ENCODE measurements at places on chromosomes 3 and 15. TPM values are rescaled to one million over a fixed set of nuclear protein-coding genes. Genes with fewer than 3 reads are reported as not detected.

The TUSC7 gene
- total RNA-seq: not detected

The COMMD4 gene
- 82.4 TPM for total RNA-seq

The NMB gene
- total RNA-seq: 6.5 TPM

The LARP6 gene
- 69.3 TPM for total RNA-seq

The HTR3E gene
- total RNA-seq: not detected

The GLDN gene
- 2.1 TPM for total RNA-seq

The EFCAB12 gene
- total RNA-seq: 4.8 TPM

The DNAJB11 gene
- 48.7 TPM for total RNA-seq

The GABRA5 gene
- total RNA-seq: 0.26 TPM

The HRG gene
- not detected for total RNA-seq

Measured in epithelial cell of alveolus of lung (primary cell).